Fibroblast of skin of left quadriceps (primary cell): ENCODE measurements at places on chromosomes 2 and 18.

DNA sequence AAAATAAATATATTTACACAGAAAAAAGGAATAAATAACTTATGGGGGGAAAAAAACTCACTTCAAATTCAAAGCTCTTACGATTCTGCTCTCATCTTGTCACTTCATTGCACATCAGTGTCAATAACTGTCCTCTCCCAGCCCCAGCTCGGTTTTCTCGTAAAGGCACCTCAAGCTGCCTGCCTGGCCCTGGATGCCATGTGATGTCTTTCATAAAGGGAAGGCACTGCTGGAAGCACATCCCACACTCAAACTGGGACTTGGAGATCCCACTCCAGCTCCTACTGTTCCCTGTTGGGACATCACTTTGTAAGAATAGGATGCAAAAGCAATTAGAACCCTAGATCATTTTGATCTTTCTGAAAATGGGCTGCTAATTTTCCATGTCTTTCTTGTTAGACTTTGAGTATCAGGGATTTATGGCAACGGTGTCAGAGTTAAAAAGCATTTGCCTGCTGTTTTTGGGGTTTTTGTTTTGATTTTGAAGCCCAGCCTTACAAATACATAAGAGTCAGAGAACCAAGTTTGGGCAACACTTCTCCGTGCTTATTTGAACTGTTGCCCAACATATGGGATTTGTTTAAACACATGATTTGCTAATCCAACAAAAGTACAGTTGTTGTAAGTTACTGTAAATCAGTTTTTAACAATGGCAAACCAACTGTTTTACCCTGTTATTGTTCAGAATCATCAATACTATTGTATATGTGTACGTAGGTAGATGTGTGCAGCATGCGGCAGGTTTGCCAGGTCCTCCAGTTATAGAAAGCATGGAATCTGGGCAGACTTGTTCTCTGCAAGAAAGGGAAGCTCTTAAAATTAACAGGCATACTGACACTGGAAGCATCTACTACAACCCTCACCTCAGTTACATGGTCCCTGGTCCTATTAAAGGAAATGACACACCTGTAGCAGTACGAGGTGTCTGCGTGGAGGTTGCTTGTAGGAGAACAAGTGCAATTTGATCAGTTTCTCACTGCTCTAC lies 20.6 kb downstream of the SERTAD2 start:
- peak; percentile 77 for DNase-seq

DNA sequence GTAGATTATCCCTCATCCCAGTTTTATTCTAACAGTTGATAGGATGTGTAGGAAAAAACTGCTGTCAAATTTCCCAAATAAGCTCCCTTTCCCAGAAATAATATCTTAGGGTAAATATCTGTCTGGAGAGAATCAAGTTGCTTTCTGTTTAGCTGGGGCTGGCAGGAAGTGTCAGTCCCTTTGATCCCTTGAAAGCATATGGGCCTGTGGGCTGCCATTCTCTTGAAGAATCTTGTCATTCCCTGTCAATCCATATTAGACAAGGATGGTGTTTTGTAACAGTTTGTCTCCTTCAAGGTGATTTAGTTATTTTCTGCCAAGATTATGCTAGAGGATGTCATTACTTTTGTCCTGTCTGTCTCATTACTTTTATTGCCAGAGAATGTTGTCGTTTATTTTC lies 37.1 kb upstream of the UBE2E3 start:
- no peak for DNase-seq

- no peak for DNase-seq
These were observed 219.1 kb downstream of the ALK start for GRCh38 chr2:29702276-29702675.

GRCh38 chr2:186962085-186962747 lies 113.2 kb upstream of the ZSWIM2 start:
- DNase-seq = no peak

GRCh38 chr2:231573698-231574421 lies 18.8 kb upstream of the TEX44 start:
- no peak for DNase-seq

DNA sequence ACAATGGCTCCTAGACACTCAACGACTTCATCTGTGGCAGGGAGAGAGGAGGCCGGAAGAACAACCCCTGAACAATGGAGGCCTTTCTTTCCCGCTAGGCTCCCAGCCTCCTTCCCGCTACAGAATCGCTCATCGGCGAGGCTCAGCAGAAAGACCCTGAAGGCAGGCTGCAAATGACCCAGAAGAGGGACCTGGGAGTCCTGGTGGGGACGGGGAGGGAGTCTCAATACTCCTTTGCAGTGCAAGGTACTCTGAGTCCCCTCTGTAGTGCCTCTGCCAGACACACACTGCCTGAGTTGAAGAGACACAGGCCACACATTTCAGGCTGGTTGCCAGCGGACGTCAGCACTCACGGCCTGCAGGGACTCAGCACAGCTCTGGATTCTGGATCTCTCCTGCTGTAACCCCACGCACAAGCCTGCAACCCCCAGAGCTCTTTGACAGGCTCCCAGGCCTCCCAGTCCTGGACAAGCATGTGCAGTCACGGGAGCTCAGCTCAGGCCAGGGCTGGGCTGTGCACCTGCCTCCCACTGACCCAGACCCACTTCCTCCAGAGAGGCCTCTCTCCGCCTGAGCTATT lies 6.1 kb downstream of the GPR17 start:
- no peak for DNase-seq

DNA sequence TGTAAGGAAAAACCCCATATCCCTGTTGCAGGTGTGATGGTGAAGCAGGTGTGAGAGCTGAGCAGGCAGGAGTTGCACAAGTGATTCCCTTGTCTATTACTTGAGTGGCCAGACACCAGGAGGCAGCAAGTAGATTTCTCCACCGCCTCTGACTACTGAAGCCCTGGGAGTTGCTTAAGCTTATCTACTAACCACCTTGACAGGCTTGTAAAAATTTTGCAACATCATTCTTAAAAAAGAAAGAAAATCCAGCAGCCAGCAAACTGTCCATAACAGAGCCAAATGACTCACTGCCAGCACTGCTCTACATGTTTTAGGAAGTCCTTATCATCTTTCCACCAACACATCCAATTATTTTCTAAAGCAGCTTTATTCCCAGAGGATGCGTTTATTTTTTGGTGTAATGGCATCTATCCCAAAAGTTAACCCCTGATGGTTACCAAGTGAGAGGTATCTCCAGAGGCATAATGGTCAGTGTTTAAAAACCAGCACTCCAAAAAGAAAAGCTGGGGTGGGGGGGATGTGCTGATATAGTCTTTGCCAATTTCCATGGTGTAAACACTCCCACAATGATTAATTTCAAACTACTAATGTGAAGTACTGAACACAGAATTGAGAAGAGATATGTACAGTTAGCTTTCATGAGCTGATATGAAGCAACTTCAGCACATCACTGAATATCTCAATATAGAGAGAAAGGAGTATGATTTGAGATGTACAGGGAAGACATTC lies 16.3 kb upstream of the GPR39 start:
- DNase-seq = peak; percentile 22

DNA sequence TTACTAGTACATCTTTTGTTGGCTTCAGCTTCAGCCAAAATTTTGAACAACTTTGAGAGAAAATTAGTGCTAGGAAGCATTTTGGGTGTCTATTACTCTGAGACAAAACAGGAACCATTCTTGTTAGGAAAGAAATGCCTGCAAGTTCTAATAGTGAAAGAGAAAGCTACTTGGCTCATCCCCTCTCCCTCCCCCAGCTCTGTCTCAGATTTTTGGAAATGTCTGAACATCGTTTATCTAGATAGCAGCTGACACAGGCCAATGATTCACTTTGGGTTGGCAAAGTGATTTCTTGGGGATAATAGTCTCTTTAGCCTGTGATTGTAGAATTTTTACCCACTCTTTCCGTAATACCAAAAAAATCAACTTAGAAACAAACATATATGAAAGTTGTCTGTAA lies 42.3 kb upstream of the PTPRM start:
- DNase-seq = no peak

- no peak for DNase-seq
These were observed 172.3 kb downstream of the PRKCE start for GRCh38 chr2:45823723-45824206.

GRCh38 chr2:235055891-235056516 lies 104.2 kb downstream of the SH3BP4 start:
- no peak for DNase-seq

- DNase-seq = no peak
These were observed 202.4 kb downstream of the KLHL29 start for GRCh38 chr2:23587341-23587880.

- no peak for DNase-seq
These were observed 100.5 kb upstream of the SETBP1 start for GRCh38 chr18:44580159-44580558.

- no peak for DNase-seq
These were observed 86.3 kb downstream of the PMAIP1 start for GRCh38 chr18:59986139-59986538.

GRCh38 chr2:160328811-160329527 lies 128.9 kb upstream of the ITGB6 start:
- DNase-seq = no peak

DNA sequence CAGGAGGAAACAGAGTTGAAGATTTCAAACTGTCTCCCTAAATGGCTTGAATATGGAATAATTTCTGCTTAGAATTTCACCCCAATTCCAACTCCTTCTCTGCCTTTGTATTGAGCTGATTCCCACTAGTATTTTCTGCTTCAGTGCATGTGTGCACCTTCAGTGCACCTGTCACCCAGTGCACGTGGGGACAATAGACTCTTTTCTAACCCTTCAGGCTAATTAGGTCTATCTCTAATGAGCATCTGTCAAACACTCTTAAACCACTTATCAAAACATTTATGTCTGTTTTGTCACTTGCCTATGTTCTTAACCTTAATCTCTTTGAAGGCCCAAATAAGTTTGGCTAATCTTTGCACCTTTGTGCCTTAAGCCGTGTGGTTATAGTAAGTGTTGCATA lies 232.0 kb upstream of the NETO1 start:
- DNase-seq = no peak

DNA sequence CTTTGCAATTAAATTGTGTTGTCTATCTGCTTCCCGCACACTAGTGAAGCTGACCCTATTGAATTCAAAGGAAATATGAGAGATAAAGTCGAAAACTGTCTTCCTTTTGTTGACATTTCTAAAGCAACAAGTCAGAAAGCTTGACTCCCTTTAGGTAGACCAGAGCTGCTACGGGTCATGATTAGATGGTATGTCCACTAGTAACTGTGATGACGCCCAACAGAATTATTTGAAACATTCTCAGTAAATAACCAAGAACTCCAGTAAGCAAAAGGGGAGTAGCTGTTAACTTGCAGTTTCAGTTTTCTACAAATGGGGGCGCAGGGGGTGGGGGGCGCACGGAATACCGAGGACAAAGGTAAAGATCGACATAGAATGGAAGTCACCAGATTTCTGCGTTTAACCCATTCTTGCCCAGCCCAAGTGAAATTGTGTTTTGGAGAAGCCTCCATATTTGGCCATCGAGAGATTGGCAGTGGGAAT lies 56.4 kb downstream of the CRIM1 start:
- DNase-seq = no peak

GRCh38 chr18:56460581-56460980 lies 177.8 kb downstream of the TXNL1 start:
- no peak for DNase-seq

DNA sequence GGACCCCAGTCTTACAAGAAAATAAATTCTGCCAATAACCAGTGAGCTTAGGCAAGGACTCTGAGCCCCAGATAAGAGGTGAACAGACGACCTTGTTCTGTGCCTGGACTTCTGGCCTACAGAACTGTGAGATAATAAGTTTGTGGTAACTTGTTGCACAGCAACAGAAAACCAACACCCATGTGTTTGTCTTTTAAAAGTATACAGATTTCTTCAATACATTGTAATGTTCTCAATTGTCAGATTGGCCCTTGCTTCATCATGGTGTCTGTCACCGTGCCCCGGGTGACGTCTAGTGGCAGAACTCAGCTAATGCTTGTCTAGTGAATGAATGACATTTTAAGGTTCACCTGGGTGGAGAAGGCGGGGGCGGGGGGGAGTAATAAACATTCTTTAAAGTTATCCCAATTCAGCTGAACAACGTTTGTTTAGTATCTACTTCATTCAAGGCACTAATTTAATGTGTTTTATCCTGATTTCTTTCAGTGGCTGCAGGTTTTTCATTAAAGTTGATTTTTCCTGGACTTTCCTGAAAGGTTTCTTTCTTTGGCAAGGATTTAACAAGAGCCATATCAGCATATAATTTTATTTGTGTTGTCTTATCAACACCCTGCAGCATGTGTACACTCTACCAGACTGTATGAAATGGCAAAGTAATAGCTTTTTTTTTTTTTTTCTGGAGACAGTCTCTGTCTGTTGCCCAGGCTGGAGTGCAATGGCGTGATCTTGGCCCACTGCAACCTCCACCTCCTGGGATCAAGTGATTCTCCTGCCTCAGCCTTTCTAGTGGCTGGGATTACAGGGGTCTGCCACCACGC lies 123.8 kb upstream of the DLX2 start:
- no peak for DNase-seq

DNA sequence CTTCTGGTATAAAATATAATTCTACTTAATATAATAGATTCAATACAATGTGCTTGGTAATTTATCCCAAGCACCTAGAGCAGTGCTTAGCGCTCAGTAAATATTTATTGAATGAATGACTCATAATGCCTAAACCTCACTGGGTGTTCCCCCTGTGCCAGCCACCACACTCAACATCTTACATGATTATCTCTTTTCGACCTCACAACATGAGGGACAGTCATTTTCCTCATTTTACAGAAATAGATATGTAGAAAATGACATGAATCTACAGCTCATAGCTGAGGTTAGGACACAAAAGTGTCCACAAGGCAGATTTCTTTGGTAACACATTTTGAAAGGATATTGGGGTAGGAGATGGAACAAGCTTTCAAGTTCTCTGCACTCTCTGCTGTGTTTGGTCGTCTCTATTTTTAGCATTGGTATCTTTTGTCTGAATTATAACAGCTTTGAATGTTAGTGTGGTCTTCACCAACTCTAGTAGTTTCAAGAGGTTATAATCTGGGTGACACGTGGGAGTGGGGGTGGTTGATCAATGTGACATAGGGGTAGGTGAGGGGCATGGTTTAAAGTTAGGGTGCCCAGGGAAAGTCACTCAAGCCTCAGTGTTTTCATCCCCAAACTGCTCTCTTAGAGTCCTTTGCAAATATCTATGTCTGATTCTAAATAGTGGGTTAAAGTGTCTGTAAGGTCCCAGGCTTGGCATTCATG lies 9.8 kb downstream of the MYOM1 start:
- no peak for DNase-seq

- no peak for DNase-seq
These were observed 694 bp upstream of the HPCAL1 start for GRCh38 chr2:10301941-10302478.

DNA sequence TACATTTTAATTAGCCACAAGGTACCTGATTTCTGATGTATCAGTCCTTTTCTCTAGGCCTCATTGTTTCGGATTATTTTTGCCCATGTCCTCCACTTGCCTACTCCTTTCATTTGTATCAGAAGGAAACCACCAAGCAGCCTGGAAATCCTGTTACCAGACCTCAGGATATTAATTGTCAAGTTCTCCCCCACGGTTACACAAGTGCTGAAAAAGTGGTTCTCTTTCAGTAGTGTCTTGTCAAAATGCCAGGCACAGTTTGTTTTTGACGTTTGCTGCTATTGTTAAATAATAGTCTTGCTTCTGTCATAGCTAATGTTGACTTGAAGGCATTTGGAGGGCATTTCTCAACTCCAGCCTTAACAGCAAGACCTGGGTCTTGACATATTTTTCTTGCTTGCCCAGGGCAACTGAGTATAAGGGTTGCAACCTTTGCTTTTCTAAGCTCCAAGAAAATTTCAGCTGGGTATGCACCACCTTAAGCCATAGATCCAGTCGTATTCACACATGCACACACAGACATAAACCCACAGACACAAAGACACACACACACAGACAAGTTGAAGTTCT lies 31.0 kb downstream of the INSIG2 start:
- DNase-seq = no peak
